Kidney (tissue), 22 donors: ENCODE measurements at places on chromosomes 16 and 17. TPM values are rescaled to one million over a fixed set of nuclear protein-coding genes. Genes with fewer than 3 reads are reported as not detected.

Gene VTN
- polyA plus RNA-seq = 3.5 TPM

Gene TBC1D24
- polyA plus RNA-seq = 23.9 TPM

Gene SMPD3
- polyA plus RNA-seq = 0.28 TPM

Gene TP53TG3
- not detected for polyA plus RNA-seq

Gene CD19
- polyA plus RNA-seq = 0.47 TPM

Gene SDK2
- 0.37 TPM for polyA plus RNA-seq

Gene NPIPB13
- 1.2 TPM for polyA plus RNA-seq

Gene ELP5
- 110 TPM for polyA plus RNA-seq

Gene STH
- not detected for polyA plus RNA-seq

Gene CDH1
- 47.0 TPM for polyA plus RNA-seq

Gene TMEM92
- polyA plus RNA-seq = not detected

GRCh38 chr16:15518381-15519351, 84.3 kb downstream of the BMERB1 start:
- peak; percentile 50 for DNase-seq

DNA sequence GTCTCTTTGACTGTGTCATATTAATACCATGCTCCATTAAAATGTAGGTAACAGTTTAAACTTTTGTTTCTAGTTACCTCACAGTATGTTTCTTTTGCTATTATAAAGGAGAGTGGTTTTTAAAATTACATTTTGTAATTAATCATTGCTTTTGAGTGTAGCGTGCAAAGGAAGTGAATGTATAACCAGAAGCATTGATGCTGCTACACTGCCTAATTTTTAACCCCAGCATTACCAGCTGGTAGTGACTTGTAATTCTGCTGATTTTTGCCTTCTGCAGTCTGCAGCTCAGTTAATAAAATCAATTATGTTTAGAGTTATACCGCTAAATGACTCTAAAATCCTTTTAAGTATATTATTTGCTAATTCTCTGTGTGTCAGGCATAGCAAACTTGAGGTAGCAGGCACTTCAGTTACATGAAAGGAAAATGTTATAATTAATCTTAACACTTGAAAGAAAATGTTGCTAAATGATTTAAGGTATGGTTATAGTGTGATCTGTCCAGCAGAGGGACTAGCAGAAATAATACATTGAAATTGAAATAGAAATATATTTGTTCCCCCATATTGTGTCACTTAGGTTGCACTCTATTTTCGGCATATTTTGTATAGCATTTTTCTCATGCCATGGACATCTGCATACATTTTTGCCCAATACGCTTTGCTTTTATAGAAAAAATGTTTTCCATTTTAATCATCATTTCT, 388.5 kb downstream of the CNTNAP4 start:
- DNase-seq = no peak

- no peak for DNase-seq
Observed at GRCh38 chr17:78783711-78784324, 1.7 kb upstream of the CYTH1 start.

DNA sequence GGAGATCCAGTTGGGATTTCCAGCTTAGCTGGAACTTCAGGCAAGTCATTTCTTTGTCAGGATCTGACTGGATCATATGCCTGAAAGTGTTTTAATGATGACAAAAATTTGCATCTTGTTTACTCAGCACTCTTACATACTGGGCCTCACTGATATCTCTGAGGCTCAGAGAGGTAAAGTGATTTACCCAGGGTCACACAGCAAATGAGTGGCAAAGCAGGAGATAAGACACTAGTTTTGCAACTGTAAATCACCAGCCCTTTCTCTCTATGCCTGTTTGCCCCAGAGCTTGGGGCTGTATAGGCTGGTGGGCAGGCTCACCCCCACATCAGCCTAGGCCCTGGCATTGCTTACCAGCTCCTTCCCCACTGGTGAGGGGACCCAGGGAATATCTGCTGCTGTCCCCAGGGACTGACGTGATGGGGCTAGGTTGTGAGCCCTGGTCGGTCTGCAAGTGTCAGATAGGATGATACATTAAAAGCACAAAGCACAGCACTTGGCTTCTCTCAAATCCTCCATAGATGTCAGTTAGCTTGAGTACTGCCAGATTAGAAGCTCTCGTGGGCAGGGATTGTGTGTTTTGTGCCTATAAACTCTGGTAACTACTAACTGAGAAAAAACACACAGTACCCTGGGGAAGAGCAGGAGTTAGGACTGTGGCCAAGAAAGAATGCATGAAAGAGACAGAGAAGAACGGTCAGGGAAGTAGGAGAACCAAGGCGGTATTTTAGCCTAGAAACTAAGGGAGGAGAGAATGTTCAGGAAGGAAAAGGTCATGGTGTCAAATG, 165.4 kb downstream of the COPRS start:
- DNase-seq = no peak

DNA sequence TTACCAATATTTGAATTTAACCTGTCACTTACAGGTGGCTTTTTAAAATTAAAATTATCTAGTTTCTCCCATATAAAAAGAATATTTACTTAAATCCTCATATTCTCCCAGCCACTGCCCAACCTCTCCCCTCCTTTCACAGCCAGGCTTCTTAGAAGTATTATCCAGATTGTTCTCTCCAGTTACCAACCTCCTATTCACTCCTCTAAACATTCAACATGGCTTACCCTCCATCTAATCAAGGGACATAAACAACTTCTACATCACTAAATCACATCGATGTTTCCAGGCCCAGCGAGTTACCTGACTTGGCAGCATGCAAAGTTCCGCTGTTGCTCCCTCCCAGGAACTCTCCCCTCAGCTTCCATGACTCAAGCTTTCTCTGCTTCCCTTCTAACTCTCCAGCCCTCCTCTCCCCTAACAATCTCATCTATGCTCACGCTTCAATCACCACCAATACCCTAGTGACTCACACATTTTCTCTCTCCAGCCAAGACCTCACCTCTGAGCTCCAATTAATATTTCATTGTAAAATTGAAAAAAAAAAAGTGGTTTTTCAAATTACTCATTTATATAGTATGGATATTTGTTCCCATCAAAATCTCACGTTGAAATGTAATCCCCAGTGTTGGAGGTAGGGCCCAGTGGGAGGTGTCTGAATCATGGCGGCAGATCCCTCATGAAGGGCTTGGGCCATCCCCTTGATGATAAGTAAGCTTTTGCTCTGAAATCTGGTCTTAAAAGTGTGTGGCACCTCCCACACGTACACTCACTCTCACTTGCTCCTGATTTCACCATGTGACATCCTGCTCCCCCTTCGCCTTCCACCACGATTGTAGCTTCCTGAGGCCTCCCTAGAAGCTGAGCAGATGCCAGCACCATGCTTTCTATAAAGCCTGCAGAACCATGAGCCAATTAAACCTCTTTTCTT, 88.5 kb downstream of the HELZ start:
- DNase-seq = no peak

DNA sequence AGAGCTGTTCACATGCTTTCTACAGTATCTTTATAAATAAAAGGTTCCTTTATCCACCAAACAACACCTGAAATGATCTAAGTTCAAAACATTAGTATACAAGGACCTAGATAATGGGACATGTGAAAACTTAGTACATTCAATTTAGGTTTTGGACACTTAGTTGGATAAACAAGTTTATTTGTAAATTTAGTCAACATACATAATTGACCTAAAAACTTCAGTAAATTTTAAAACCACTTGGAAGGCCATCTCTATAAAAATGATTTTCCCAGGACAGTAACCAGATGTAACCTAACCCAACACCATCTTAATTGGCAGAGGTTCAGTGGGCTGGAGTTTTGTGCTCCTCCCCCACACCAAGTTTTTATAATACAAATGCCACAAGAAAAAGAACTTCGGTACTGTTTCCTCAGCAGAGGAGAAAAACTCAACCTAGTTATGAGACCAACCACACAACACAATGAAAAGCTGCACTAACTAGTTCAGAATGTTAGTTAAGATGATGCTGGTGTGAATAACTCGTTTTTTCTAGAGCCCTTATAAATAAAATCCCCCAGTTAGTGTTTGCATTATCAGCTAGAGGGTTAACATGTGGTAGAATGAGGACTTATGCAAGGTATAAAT, 7.2 kb upstream of the UNK start:
- no peak for DNase-seq

GRCh38 chr17:58059141-58059540, 24.1 kb upstream of the DYNLL2 start:
- DNase-seq = peak; percentile 18

DNA sequence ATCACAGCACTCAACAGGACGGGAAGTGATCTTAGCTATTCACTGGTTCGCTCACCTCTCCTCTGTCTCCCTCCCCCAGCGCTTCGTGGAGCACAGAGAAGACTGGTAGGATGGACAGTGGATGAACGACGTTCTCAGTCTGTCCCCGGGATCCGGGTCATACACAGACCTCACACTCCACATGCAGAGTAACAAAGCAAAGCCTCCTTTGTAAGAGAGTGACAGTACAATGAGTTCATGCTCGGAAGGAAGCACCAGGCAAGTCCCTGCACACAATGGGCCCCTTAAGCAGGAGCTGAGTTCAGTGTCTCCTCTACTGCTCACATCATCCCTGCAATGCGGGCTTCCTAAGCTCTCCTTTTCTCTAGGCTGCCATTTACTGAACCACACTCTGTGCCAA, 356.9 kb downstream of the C16orf95 start:
- DNase-seq = no peak

DNA sequence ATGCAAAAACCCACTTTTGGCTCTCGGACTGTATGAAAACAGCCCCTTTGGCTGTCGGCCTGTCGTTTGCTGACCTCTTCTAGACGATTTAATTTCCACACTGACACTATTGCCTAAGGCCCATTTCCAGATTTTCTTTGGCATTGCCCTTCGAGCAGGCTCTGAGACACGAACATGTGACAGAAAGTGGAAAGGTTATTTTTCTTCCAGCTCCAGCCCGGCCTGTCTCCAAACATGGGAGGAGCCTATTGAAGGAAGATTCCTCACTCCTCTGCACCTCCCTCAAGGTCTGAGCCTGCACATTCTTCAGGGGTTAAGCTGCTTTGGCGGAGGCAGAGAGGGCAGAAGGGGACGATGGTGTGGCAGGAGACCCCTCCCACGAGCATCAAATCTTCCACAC, 85.9 kb upstream of the FOXF1 start:
- DNase-seq = no peak

- no peak for DNase-seq
Observed at GRCh38 chr17:1554751-1555540, 7.6 kb downstream of the PITPNA start.

GRCh38 chr17:15885770-15886169, 59.2 kb upstream of the ADORA2B start:
- DNase-seq = no peak

- DNase-seq = no peak
Observed at GRCh38 chr16:5041600-5042133, 7.9 kb upstream of the NAGPA start.

- DNase-seq = peak; percentile 13
Observed at GRCh38 chr16:78844682-78845081, 745.2 kb downstream of the WWOX start.

GRCh38 chr17:14772776-14773175, 471.9 kb downstream of the HS3ST3B1 start:
- no peak for DNase-seq

GRCh38 chr17:40314584-40314956, 5.6 kb downstream of the RARA start:
- peak; percentile 54 for DNase-seq

DNA sequence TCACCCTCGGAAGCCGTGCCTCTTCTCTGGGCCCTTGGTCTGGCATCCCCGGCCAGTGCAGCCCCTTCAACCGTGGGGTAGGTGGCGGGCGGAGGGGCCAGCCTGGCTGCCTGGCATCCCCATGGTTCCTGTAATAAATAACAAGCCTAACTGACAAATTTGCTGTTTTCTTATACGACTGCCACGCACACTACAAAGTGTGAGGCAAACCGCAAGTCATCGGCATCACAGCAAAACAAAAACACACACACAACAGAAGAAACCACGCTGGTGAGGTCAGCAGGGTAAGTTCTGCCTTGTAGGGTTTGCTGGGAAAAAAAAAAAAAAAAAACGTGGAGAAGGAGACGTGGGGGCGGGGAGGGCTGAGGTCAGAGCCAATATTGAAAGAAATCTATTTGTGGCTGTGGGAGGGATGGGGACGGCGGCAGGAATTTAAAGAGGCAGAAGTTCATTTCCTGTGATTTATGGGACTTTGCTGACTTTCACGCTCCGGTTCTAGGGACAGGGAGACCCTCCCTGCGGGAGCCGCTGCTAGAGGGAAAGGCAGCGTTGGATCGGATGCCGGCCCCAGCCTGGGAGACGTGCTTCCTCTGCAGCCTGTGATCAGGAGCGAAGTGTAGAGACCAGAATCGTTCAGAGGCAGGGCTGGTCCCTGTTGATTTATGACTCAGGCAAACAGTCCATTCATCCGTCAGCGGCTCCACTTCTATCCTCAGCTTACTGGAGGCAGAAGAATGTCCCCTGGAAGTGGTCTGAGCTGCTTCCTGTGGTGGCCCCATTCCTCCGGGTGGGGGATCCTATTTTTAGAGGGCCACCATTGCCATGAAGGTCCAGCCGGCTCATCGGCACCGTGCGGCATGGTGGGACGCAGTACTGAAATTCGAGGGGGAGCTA, 162.8 kb downstream of the FOXL1 start:
- peak; percentile 95 for DNase-seq

DNA sequence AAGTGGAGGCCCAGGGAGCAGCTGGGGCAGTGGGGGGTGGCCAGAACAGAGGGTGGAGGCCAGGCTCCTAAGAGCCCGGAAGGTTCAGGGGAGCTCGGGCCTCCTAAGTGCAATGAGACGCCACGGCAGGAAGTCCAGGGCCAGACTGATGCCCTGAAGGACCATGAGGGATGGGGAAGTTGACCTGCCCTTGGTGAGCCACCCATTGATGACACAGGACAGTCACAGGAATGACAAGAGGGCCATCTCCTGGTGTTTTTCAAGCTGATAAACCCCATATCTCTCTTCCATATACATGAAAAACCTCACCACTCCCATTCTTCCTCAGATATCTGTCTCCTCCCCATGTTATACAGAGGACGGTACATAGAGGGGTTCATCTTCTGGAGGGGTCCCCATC, 5.8 kb upstream of the MRPL58 start:
- no peak for DNase-seq

GRCh38 chr16:1762196-1762878, 9.0 kb downstream of the NME3 start:
- peak; percentile 24 for DNase-seq

DNA sequence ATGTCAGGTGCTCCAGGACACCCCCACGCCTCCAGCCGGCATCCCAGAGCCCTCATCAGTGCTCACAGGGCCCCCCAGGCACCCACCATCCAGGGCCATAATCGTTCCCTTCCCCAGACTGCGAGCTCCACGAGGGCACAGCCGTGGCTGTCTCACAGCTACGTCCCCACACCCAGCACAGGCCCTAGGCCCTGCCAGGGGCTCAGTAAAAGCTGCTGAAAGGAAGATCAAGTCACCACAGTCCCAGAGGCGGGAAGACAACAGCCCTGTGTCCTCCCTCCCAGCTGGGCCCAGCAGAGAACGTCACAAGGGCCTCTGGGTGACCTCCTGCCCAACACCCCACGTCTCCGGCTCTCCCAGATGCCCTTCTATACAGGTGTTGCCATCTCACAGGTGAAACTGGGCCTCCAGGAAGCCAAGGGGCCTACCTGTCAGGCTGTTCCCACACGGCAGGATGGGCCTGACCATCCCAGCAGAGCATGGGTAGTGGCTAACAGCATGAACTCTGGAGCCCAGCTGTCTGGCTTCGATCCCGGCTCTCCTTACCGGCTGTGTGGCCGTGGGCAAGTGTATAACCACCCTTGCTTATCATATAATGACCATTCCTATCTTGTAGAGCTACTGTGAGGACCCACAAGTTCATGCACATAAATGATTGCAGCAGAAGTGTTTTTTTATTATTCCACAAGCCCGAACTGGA, 17.9 kb downstream of the ARL2BP start:
- no peak for DNase-seq

- DNase-seq = no peak
Observed at GRCh38 chr16:57202095-57202886, 16.2 kb downstream of the RSPRY1 start.

GRCh38 chr17:75514919-75515495, 330 bp downstream of the CASKIN2 start:
- peak; percentile 61 for DNase-seq
